HCT116 (cell line): ENCODE measurements at places on chromosomes 2 and 18.

DNA sequence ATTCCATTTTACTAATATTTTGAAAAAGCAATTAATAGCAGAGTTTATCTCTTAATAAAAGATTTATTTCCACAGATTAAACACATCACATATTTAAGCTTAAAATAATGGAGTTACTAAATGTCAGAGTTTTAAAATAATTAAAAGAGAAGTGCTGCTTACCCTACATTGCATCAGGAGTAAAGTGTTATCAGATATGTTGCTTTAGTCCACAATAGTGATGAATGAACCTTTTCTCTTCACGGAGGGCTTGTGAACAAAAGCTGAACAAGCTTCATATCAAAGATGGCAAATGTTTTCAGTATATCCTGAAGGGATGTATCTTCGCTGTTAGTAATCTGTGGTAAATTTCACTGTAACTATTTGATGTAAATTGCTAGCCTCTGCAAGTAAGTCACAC, 69.4 kb upstream of the TTC27 start:
- DNase-seq: no peak

DNA sequence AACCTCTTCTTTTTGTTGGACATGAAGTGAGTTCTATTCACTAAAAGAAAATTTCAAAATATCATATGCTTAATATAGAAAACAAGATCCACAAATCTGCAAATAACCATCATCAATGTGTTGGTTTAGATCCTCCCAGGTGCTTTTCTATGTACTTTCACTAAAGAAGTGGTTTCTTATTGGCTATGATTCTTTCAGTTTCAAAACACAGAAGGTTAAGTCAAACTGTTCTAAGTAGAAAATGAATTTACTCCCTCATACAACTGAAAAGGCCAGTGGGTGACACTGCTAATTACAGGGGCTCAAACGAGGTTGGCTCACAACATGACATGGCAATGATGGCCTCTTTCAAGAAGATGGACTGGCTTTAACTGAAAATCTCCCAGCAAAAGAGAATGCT, 111.7 kb downstream of the GALR1 start:
- DNase-seq: no peak

DNA sequence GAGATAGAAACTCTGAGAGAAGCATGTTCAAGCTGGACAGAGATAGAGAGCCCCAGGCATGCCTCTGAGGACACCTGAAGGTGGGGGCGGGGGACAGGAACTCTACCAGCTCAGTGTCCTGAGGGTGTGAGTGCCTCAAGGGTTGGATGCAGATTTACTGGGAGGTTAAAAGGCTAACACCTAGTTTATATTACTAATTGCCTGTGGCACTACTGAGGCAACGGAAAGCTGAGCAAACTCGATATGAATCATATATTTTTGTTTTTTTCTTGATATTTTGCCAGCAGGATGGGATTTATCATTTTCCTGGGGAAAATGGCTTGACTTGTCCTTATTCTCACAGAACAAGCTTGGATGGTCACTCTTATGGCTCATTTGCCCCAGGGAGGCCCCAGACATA, 319.5 kb downstream of the ALK start:
- DNase-seq: no peak

DNA sequence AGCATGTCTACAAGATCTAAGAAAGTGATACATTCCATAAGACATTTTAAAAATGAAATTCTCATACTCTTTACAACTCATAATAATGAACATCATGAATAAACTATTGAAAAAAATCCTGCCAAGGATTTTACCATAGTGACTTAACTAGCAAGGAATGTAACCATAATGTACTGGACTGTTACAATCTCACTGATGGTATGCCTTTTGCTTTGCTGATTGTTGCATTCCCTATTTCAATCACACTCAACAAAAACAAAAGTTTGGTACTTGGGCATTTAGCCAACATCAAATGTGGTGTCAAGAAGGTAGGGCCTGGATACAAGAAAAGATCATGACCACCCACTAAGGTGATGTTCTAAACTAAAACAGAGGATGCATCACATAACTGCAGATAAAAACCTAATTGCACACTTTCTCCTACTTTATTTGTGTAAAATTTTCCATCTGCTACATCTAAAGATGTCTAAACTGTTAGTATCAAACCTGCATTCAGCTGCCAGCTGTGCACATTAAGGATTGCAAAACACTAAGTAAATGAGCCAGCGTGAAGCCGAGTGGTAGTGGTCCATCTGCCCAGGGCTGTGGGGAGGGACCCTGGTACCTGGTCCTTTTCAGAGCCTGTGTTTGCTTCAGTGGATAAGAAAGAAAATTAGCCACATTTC, 564.4 kb downstream of the ZEB2 start:
- no peak for DNase-seq

DNA sequence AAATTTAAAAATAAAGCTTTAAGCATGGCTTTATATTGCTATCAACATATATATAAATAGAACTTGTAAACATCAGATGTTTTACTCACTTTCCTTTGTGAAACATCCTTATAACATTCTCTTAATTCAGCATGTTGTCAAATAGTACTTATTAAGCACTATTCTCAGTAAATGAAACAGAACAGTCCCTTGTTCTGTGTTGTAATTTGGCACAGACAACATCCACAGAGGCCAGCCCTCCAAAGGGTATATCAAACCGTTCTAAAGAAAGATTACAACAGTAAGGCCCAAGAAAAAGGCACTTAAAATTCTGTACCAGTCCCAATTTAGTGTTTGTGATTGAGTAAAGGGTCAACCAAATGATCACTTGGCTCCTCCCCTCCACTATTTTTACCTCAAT, 46.0 kb downstream of the GAREM1 start:
- DNase-seq: no peak

DNA sequence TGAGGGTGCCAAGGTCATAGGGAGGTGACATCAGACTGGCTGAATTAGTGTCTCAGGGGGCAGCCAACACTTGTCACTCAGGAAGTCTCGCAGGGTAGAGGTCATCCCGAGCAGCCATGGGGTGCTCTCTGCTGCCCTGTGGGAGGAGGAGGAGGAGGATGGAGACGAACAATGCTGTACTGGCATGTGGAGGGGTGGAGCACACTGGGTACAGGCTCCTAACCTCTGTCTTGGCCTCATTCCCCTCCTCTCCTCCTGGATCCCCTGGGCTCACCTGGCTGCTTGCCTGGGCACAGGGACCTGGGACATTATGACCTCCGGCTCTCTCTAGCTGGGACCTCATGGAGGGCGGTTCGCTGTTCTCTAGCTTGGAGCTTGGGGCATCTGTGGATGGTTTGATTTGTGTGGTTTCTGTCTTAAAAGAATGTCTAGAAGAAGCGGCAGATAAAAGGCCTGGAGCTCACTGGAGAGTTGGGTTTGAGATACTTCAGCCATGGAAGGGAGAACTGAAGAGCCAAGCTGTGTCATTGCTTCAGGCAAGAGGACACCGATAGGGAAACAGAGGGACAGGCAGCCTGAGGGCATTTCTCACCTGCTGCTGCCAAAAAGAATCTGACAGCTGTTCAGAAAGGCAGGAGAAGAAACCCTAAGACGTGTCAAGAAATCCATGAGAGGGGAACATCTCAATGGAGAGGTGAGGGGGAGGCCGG, 133.1 kb downstream of the SEPTIN10 start:
- no peak for DNase-seq

DNA sequence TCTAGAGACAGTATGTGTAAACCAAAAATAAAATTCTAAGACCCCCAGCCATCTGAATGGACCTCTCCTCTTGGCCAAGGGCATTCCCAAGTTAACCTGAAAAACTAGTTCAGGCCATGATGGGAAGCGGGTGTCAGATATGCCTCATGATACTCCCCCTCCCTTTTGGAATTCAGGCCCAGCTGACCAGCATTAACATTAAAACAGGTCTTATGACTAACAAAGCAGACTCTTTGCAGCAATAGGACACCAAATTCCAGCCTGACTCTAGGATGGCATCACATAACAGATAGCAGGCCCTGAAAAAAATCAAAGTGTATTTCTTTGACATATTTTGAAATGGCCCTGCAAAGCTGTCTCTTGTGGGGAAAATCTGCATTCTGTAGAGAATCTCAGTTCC, 73.3 kb upstream of the L3MBTL4 start:
- no peak for DNase-seq

GRCh38 chr2:109212836-109213563, 84.0 kb downstream of the SH3RF3 start:
- DNase-seq: no peak

DNA sequence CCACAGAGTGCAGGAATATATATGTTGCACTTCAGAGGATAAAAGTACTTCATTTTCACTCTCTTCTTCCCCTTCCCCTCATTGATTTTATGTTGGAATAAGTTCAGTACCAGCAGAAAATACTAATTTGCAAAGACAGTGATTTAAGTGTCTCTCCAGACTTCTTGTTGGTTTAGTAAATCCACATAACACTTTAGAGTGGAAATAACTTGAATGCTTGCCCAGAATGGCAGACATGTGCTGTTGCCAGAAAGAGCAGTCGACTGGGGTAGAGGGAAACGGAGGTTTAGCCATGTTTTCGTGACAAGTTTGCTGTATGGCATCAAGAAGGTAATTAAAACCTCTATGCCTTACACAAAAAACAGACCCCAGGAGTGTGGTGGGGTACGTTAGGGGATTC, 246.0 kb upstream of the CXCR4 start:
- no peak for DNase-seq

DNA sequence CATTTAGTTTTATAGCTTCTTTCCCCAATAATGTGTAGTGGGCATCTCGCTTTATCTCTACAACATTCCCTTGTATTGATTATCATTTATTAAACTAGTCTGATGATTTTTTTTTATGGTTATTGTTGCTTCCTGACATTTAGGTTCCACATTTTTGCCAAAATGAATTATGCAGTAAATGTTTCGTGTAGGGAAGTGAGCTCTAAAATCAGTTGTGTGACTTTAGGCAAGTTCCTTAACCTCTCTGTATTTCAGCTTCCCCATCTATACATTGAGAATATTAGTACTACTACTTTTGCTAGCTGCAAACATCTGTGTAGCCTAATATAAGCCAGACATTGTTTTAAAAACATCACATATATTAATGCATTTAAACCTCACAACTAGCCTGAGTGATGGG, 22.9 kb downstream of the SOCS6 start:
- no peak for DNase-seq

DNA sequence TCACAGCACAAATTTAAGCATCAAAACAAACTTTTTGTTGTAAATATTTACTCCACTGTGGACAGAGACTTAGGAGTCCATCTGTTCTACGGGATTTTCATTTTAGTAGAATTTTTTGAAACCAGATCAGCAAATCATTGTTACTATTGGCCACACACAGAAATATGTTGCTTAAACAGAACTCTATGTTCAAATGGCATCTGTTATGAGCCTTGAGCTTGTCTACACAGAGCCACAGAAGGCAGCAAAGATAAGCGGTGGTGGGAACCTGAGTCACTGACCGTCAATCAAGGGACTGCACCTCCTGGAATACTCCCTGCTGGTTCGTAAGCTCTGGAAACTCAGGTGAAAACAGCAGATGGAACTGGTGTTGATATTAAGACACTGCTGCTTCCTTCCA, 156.8 kb downstream of the TMEM200C start:
- no peak for DNase-seq

GRCh38 chr2:215876139-215876936, 137.0 kb downstream of the MREG start:
- no peak for DNase-seq

DNA sequence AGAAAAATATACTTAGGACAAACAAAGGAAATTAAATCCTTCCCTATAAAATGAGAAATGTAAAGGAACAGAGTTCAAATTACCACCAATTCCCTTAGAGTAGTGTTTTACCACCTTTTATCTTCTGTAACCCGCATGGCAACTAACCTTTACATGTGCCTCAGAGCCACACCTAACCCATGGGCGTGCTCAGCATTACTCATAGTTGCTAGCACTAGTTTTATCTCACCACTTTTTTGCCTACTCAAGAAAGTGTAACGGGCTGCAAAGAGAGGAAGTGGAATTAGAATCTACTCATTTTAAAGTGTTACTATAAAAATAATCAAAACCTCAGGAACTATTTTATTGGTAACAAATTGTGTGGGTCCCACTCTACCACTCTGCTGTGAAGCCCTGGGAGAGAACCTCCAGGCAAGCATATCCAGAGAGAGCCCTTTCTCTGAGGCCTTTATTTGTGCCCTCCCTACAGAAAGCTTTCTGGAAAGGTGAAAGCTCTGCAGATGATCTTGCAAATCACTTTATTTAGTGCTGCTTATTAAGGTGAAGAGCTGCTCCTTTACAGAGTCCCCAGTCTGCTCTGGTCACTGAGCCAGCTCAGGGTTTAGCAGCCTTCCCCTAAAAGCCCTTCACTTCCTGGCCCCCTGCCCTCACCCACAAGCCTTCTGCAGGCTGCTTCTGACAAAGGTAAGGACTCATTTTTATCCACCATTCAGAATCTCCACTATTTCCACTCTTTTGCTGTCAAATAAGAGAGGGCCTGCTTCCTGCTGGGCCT, 98.8 kb downstream of the TRABD2A start:
- DNase-seq: peak; percentile 8

- DNase-seq: no peak
Measured at GRCh38 chr2:133452583-133452982, 115.7 kb downstream of the NCKAP5 start.

DNA sequence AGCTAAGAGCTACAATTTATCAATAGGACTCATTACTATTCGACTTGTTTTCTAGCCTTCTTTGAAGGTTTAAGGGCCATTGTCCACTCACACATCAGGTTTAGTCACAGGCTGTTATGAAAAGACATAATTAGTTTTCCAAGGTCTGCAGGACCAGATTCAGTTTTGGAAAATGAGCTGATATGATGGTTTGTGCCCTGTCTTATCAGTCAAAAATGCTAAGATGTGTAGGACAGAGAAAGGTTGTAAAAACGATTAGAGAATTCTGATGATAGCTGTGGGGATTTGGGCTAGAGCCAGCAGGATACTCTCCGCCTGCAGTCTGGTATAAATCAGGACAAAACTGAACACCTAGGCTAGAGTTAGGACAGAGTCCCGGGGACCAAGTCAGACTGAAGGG, 213.3 kb downstream of the LRRTM1 start:
- DNase-seq: no peak

DNA sequence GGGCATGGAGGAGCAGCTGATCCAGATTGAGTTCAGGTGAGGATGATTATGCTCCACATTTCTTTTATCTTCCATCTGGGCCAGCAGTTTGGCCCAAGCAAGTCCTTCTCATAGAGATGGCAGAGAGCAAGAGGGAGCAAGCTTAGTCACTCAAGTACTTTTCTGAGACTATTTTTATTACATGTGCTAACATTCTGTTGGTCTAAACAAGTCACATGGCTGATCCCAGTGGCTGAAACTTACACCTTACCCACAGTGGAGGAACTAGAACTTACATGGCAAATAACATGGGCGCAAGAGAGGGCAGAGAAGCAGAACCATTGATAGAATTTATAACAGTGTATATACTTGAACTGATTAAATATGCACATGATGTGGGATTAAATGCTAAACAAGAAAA, 105.7 kb downstream of the KYNU start:
- no peak for DNase-seq
